ENCODE measurements at places on chromosomes 7 and 10. TPM values are rescaled to one million over a fixed set of nuclear protein-coding genes. Genes with fewer than 3 reads are reported as not detected.

Gene AGR3
- not detected for total RNA-seq

Gene HDAC9
- 51.5 TPM for total RNA-seq

DNA sequence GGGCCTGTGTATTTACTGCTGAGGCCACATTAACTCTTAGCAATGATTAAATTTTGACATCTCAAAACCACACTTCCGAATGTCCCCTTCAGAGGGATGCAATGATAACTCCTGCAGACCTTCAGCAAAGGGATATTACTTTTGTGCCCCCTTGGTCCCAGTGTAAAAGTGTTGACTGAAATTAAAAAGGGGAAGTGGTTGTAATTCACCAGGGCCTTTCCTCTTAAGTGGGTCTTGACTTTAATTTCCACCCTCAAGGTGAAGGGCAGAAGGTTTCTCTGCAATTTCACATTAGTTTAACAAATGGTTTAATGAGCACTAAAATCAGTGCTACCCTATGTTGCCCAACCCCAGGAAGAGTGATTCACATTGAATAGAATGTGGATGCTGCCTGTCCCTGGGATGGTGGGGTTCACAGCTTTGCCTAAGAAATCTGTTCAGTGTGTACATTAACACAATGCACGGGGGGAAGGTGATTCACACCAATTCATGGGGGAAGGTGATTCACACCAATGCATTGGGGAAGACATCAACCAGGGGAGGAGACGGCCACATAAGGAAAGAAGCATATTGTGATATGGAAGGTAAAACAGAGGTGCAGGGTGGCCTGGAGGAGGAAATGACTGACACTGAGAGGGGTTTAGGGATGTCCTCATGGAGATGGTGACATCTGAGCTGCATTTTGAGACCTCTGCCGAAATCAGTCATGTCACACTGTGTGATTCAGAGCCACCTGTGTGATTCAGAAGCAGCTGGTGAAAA, 19.4 kb upstream of the TNS3 start:
- no peak for DNase-seq

DNA sequence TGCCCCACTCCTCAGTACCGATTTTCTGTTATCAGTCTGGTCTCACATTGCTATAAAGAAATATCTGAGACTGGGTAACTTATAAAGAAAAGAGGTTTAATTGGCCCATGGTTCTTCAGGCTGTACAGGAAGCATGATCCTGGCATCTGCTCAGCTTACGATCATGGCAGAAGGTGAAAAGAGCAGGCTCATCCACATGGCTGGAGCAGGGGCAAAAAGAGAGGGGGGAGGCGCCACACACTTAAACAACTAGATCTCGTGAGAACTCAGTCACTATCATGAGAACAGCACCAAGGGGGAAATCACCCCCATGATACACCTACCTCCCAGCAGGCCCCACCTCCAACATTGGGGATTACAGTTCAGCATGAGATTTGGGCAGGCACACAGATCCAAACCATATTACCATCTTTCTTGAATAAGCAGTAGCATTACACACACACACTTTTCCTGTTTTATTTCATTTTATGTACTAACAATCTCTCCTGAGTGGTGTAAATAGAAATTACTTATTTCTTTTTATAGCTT, 53.3 kb downstream of the TRIM24 start:
- no peak for DNase-seq
